ENCODE measurements at places on chromosomes 7 and 10. TPM values are rescaled to one million over a fixed set of nuclear protein-coding genes. Genes with fewer than 3 reads are reported as not detected.
A peak's percentile ranks its signal among the peaks of the same experiment; 100 is the strongest.

- no peak for DNase-seq
Observed at GRCh38 chr7:30178748-30179436, 44.1 kb downstream of the MTURN start.

The TAS2R3 gene
- polyA plus RNA-seq: not detected

DNA sequence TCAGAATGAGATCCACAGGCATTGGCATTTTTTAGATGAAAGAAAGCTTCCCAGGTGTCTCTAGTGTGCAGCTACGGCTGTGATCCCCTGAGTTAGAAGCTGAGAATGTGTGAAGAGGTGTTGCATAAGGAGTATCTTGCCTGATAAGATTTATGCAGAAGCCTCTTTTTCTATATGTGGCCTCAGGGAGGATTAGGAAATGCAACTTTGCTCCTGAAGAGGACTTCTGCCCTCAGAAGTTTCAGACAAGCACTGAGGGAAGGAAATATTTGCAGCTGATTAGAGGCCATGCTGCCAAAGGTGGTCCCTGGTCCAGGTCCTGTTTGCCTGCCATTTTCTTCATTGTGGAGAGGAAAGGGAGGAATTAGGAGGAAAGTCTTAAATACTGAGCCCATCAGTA, 551.8 kb downstream of the PHTF2 start:
- DNase-seq: no peak

- peak; percentile 26 for DNase-seq
Observed at GRCh38 chr7:12705878-12706277, 18.4 kb downstream of the ARL4A start.

- DNase-seq: peak; percentile 76
Observed at GRCh38 chr10:69222157-69223027, 2.3 kb downstream of the HKDC1 start.

DNA sequence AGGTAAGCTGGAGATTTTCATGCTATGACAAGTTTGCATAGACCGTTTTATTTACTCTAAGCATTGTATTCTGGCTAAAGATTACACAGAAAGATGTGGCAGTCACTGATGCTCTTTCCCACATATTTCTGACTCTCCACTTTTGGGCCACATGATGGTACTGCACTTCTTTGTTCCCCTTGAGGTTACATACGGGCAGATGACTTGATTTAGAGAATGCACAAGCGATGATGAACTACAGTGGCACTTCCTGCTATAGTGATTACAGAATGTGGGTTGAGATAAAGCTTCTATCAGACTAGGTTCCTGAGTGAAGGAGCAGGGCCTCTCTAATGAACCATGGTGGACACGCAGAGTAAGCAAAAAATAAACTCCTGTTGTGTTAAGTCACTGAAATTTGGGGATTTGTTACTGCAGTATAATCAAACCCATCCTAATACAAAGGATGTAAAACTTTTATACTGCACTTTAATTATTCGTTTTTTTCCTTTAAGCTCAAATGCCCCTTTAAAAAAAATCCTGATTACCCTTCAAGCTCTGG, 177.9 kb downstream of the TAX1BP1 start:
- no peak for DNase-seq

GRCh38 chr7:13908667-13909397, 80.6 kb downstream of the ETV1 start:
- DNase-seq: no peak

- DNase-seq: peak; percentile 37
Observed at GRCh38 chr7:30366606-30367005, 82.2 kb downstream of the ZNRF2 start.

DNA sequence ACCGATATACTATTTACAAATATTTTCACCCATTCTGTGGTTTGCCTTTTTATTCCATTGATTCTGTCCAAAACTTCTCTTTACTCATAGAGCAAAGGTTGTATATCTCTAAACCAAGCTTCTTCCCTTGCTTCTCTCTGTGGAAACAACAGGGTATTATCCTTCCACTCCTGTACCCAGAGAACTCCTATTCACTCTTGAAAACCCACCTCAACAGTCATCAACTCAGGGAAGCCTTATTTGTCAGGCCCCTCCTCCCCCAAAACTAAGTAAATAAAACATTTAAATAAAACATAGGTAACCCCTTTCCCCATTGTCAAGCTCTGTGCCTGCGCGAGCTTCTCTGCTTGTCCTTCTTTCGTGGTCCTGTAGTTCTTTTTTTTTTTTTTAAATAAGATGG, 44.6 kb downstream of the GTF2IRD1 start:
- no peak for DNase-seq

DNA sequence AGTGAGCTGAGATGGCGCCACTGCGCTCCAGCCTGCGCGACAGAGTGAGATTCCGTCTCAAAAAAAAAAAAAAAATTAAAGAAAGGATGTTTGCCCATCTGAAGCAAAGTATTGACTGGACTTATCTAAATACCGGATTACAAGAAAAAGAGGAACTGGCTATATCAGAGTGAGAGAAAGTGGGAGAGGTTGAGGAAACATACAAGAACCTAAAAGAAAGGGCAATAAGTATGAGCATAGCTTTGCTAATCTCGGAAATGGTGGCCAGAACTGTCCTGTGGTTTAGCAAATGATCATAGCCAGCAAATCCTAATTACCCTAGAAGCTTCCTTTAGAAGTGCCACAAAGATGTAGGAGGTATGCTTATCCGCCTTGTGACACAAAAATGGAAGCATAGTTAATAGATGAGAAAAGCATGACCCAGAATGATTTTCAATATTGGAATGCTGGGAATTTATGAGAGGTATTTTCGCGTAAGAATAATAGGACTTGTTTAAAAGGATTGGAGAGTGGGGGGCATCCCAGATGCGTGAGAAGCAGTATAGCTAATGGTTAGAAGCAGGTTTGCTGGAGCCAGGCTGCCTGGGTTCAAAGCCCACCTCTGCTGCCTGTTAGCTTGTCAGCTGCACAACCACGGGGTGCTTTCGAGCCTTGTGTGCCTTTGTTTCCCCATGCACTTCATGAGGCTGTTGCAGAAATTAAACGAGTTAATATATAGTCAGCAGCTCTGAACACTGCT, 1.2 kb upstream of the GTPBP4 start:
- peak; percentile 32 for DNase-seq

The ASB15 gene
- not detected for polyA plus RNA-seq

DNA sequence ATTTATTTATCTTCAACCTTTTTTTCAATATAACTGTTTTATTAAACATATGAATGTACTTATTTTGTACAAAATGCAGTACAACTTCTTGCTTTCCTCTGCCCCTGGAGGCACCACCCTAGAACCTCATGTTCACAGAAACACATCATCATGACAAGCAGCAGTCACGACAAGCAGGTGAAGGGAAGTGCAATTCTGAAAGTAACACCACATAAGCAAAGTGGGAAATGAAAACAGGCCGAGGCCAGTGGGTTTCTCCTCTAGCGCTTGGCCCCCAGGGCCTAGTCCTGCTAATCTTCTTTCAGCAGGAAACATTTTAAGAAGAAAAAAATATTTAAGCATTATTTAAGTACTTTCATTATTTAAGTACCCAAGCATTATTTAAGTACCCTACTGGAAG, 598.1 kb downstream of the SH2D4B start:
- DNase-seq: no peak

DNA sequence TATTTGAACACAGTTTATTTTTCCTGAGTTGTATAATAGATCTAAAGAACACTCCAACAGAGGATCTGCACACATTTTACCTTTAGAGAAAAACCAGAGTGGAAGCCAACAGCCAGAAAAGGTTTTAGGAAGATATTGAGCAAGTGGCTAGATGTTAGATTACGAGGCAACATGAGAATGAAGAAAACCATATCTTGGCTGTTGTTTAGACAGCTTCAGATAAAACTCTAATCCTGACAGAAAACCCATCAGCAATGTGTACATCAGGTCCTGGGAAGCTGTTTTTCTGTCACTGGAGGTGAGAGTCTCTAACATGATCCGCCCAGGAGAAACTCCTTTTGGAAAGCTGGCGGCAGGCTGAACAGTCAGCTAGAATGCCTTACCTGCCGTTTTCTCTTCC, 159.5 kb downstream of the SPAG6 start:
- DNase-seq: no peak

The COBL gene
- polyA plus RNA-seq: 0.07 TPM

DNA sequence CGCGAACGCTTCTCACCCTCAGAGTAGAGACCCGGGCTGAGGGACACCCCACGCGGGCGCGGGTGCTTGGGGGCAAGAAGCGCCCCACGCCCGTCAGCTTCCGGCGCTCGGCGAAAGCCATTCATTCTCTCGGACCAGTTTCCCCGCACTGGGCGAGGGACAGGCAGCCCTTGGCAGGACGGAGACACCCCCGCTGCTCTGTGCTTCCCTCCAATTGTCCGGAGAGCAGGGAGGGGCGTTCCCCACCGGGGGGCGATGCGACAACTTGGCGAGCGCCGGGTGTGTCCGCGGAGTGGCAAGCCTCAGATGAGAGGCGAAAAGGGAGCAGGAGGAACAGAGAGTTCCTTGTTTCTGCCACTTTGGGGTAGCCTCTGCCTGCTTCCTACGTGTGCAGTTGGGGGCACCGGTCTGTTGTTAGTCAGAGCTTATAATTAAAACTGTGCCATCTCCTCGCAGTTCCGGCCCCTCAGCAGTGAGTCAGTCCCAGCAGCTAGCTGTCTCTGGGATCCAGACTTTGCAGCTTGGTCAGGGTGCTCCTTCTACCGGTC, 1.7 kb downstream of the GPR158 start:
- peak; percentile 33 for DNase-seq

DNA sequence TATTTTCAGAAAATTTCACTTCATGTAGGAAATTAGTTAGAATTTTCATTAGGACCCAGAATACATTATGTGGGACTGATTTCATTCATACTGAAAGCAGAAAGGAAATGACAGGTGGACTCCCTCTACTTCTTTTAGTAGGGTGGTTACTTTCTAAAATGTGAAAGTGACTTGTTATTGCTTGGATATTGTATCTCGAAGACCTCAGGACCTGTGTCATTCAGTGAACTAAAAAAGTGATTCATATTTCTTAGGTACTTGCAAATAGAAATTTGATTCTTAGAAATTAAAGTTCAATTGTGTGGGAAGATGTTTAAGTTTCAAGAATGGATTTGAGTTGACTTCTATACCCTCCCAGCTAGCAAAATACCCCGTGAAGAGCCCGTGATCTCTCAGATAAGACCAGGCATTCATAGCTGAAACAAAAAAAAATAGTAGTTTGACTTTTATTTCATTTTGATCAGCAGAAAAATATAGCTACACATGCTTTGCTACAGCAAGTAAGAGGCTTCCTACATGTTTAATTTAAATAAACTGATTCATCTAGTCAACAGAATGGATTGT, 1037.1 kb downstream of the GATA3 start:
- DNase-seq: no peak

- no peak for DNase-seq
Observed at GRCh38 chr10:76342996-76343395, 911.6 kb downstream of the LRMDA start.

The PRSS2 gene
- not detected for polyA plus RNA-seq

DNA sequence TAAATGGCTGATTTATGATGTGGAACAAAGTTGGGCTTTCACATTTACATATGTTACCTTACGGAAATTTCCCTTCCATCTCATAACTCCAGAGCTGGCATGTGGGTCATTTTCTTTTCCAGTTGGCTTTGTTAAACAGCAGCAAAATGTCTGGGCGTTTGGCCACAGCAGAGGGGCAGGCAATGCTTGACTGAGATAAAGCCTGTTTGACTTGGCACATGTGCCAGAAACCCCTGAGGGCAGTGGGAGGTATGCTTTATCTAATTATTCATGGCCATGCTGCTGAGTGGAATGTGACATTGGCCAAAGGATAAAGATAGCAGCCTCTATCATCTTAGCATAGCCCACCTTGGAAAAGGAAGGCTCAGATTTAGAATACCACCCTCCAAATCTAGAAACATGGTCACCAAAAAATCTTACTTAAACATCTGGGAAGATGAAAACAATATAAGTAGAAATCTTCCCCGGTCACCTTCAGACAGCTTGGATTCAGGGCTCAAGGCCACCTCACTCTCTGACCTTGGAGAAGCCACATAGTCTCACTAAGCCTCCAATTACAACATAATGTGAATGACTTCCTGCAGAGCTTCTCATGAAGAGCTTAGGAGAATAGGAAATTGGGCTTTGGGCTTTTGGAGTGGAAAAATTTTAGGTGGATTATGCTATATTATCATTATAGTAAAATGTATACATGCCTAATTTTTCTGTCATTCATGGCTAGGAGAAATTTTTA, 101.5 kb downstream of the GRM3 start:
- DNase-seq: no peak

- DNase-seq: peak; percentile 35
Observed at GRCh38 chr7:55187701-55188491, 169.1 kb downstream of the EGFR start.

DNA sequence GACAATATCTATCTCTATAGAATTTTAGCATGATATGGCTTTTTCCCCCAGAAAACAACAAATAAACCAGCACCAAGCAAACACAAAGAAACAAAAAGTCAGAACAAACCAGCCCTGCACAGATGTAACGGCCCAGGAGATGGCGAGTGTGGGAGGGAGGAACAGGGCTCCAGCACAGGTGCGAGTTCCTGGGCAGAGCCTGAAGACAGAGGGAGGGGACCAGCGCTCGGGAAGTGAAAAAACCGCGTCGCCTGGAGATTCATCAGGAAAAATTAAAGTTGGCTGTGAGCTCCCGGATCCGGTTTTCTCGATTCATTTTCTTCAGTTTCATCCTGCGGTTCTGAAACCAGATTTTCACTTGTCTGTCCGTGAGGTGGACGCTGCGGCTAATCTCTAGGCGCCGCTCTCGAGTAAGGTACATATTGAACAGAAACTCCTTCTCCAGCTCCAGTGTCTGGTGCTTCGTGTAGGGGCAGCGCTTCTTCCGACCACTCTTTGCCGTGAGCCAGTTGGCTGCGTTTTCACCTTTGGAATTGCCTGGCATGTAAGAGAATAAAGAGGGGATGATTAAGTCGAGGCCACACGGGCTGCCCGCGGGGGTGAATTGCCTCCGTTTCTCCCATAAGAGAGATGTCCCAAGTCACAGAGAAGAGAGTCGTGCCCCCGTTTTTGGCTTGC, 2.3 kb downstream of the HOXA10 start:
- DNase-seq: no peak

- no peak for DNase-seq
Observed at GRCh38 chr10:117553142-117553814, 10.7 kb downstream of the EMX2 start.

All from cardiac muscle cell (in vitro differentiated cells and primary cell).